ENCODE measurements at places on chromosomes 5 and 9.

DNA sequence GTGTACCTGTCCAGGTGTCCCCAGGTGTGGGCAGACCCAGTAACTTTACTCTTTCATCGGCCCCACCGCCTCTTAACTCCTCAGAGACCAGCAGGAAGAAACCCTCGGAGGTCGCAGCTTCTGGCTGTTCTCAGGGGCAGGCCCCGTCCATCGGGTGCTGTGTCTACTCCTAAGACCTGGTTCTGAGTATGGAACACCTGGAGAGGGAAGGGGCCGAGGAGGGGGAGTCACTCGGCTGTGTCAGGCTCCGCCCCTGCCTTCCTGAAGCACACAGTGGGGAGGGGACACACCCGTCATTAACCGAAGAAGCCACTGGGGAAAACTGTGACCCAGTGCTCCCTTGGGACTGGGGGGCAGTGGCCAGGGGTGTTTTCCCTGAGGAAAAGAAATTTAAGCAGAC, 22.3 kb downstream of the NTNG2 start:
- DNase-seq, result no peak

GRCh38 chr9:136171009-136171800, 33.7 kb downstream of the LHX3 start:
- DNase-seq, result no peak

GRCh38 chr5:125835293-125836172, 587.7 kb upstream of the GRAMD2B start:
- no peak for DNase-seq

GRCh38 chr9:6072453-6072852, 57.0 kb upstream of the RANBP6 start:
- no peak for DNase-seq

- DNase-seq, result no peak
Measured at GRCh38 chr5:155783246-155783645, 543.7 kb upstream of the SGCD start.

GRCh38 chr5:61385627-61386026, 53.6 kb downstream of the ZSWIM6 start:
- no peak for DNase-seq

GRCh38 chr5:53891159-53891558, 330.7 kb downstream of the NDUFS4 start:
- DNase-seq, result no peak

DNA sequence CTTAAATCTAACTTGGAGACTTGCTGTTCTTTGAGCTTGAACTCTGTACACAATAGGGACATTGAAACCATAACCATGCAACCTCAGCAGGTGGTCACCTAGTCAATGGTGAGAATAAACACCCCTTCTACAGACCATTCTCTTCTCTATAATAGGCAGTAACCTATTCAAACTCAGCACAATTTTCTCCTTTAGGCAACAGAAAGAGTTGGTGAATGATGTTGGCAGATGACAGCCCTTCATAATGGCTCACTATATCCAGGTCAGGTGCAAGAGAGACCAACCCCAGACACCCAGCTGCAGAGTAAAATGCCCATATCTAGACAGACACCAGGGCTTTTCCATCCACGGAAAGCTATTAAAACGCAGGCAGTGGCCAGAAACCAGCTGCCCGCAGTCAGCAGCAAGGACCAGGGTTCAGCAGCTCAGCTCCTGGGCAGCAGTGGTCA, 106.7 kb downstream of the SERINC5 start:
- DNase-seq, result no peak

- no peak for DNase-seq
Measured at GRCh38 chr5:96220610-96221390, 212.2 kb downstream of the PCSK1 start.

DNA sequence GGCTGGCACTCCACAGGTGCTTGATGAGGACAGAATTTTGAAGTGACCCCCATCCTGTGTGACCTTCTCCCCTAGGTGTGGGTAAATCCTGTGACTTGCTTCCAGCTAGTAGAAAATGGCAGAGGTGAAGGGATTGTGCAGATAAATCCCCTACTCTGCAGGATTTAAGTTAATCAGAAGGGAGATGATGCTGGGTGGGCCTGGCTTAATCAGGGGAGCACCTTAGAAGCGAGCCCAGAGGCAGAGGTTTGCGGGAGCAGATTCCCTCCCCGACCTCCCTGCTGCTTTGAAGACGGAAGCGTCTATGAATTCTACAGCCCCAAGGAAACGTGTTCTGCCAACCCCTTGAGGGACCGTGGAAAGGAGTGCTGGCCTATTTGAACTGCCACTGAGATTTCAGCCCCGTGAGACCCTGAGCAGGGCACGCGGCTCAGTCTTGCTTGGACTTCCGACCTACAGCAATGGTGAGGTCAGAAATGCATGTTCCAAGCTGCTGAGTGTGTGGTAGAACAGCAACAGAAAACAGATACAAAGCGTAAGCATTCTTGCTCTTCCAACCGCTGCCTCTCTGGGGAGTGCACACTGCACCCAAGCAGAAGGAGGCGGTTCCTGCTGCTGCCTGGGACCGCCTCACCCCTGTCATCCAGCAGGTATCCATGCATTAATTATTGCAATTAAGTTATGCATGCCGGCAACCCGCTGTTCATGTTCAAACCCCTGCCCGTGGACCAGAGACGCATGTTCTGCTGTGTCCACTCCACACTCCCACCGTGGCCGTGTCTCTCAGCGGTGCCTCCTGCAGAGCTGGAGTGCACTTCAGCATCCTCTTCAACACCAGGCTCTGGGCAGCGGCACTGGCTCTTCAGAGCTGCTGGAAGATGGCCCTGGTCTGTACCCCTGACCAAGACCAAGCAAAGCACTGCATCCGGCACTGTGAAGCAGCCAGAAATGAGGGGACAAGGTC, 54.6 kb upstream of the RXRA start:
- no peak for DNase-seq

- DNase-seq, result peak; percentile 60
Measured at GRCh38 chr5:651296-652022, 39.3 kb downstream of the CEP72 start.

DNA sequence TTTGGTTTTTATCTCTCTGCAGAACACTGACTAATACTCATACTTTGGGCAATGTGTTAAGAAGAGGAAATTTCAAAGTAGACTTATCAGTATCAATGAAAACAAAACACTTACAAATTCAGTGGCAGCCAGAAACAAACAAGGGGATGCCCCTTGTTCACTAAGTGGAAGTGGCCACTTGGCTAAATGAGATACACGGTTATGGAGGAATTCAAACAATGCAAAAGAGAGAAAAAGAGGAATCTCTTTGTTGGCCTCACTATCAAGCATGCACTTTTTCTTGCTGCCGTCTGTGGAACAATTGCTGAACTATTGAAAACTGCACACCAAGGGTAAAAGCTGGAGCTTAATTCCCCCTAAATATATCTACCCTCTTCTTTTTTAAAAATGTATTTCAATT, 2044.9 kb upstream of the CDH6 start:
- DNase-seq, result no peak

DNA sequence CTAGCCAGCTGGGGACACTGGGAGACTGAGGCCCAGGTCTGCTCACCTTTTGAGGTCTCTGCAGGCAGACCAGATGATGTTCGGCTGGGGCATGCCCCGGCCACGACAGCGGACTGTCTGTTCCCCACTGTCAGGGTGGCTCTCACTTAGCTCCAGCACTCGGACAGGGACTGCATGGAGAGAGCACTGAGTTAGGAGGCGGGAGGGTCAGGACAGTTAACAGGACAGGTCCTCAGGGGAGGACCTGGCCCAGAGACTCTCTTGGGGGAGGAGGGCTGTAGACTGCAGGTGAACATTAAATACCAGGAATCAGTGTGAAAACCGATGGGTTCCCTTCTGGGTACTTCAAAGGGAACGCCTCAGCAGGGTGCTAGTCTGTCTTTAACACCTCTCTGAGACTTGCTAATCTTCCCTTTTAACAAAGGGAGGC, 25.1 kb downstream of the PDGFRB start:
- no peak for DNase-seq

DNA sequence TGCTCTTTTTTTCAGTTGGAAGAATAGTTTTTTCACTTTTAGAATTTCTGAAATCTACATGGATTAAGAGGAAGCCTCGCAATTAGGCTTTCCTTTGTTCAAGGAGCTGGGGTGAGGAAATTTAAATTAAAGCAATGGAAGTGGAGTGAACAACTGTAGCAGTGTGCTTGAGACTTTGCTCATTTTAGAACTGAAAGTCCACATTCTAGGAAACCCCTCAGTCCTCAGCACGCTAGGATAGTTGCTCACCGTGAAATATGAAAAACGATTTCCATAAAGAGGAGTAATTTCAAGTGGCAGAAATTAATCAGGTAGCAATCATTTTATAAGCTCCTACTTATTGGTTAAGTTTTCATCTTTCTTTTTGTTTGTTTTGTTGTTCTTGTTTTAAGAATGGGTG, 243.0 kb upstream of the ITGA1 start:
- DNase-seq, result no peak

- DNase-seq, result no peak
Measured at GRCh38 chr9:133564451-133565116, 30.1 kb downstream of the ADAMTSL2 start.

DNA sequence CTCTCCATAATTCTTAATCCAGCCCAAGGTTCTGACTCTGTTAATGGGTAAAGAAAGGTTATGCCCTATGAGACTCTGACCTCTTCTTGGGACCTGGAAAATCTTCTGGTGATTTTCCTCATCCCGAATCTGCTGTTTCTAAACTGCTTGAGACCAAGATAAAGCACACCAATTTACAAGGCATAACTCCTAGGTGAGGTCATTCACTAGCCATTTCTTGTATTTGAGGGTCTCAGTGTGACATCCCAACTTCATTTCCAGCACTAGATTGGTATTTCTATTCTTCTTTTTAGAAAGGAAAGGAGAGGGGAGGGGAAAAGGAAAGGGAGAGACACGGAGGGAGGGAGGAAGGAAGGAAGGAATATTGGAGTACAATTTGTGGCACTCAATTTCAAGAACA, 51.6 kb downstream of the SLC1A1 start:
- no peak for DNase-seq

All from aorta (tissue), 5 donors.